ENCODE measurements at places on chromosomes 1 and 21.

- no peak for DNase-seq
Measured at GRCh38 chr1:109799445-109799844, 35.7 kb upstream of the EPS8L3 start.

- no peak for DNase-seq
Measured at GRCh38 chr1:178337091-178337706, 159.6 kb downstream of the CLEC20A start.

GRCh38 chr1:67937010-67937409 lies 103.7 kb upstream of the GNG12 start:
- no peak for DNase-seq

DNA sequence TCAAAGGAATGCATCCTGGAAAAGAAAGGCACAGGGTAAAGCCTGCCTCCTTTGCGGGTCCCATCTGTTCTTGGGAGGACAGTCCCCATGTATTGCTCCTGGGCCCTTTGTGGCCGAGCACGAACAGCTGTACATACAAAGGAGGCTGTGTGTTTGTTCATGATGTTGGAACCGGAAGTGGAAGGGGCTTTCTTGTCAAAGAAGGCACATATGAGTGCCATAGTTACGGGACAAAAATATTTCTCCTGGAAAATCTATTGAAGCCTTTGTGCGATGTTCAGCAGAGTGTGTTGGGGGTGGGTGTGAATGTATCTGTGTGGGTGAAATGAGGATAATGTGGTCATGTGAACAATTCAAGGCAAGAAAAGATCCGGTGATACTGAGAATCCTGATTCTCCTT lies 297.6 kb downstream of the DISC1 start:
- no peak for DNase-seq

GRCh38 chr1:46556822-46557221 lies 5.4 kb upstream of the KNCN start:
- DNase-seq = no peak

- DNase-seq = no peak
Measured at GRCh38 chr1:3504822-3505153, 50.3 kb downstream of the ARHGEF16 start.

DNA sequence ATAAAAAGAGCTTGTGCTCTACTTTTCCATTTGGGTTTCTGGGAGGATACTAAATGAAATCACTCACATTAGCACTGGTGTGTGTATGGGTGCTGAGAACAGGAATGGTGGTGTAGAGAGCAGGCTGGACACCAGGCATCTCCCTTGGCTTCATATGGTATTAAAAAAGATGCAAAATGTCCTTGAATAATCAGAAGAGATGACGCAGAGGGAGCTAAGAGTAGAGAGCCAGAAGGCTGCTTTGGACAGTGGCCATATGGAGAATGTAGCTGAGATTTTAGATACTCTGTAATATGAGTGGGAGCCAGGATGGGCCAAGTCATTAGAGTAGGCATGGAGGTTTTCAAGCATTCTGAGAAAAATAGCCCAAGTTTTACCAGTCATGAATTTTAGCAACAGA lies 112.3 kb upstream of the ZRANB2 start:
- no peak for DNase-seq

All from stimulated activated CD4-positive, alpha-beta T cell treated with anti-CD3 and anti-CD28 coated beads, Interleukin-4, amount 100 ng/mL, for 1 hour (primary cell).